ENCODE measurements at places on chromosomes 12 and 14.

DNA sequence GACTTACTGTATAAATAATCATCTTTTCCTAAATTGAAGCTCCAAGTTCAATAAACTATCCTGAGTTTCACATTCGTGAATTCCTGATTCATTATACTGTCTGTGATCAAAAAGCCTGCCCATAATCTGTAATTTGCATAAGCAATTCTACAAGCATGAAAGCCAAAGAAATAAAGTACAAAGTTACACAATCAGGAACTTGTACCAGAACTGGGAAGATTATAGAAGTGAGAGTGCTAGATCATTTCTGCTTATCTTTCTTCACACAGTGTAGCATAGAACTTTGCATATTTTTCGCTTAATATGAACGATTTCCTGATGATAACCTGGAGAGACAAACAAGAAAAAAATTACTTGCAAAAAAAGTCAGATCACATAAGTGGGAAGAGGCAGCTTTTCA, 308.2 kb downstream of the C12orf50 start:
- DNase-seq = no peak

GRCh38 chr12:93989949-93990348, 158.4 kb upstream of the PLXNC1 start:
- no peak for DNase-seq

DNA sequence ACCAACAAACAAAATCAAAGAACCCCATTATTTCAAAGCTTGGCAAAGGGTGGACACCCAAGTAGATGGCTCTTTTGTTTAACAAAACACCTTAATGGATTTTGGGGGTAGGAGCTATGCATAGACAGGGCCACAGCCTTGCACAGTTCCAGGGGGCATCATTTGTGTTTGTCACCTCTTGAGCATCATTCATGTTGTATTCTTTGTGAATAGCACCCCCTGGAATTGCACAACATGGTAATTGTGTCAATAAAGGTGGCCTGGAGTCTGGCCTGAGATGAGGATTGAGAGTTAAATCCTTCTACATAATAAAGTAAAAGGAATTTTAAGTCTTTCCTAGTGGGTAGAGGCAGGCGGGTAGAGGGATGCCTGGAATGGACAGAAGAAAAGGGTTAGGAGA, 3.3 kb upstream of the FRS2 start:
- no peak for DNase-seq

DNA sequence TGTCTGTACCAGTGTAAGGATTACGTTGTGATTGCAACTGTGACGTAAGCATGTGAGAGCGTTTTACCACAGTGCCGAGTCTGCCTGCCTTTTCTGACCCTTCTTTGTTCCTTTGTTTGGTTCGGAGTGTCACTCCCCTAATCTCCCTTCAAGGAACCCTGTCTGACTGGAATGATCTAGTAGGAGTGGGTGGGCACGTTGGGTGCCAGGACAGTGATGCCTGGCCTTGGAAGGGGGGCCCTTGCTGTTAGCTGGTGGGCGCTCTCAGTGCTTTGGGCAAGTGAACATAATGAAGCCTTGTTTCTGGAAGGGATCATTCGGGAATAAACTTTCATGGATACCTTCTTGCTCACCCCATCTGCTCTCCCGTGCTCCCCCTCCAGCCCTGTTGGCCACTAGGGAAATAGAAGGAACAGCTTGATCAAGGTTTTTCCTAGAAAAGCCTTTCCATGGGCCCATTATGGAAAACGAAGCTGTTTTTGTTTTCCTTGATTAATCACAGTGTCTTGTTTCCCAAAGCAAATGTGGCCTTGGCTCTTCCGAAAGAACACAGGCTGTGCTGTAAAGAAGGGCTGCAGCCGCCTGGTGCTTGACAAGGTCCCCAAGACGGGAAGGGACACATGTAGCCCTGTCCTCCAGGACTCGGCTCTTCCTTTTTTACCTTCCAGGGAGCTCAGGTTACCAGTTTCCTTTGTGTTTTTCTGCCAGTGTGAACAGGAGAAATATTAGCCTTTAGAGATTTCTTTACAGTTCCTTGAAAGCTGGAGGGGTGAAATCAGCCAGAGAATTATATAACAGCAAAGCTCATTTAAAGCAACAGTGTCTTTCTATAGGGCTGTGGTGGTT, 215.5 kb downstream of the CRADD start:
- DNase-seq = no peak

DNA sequence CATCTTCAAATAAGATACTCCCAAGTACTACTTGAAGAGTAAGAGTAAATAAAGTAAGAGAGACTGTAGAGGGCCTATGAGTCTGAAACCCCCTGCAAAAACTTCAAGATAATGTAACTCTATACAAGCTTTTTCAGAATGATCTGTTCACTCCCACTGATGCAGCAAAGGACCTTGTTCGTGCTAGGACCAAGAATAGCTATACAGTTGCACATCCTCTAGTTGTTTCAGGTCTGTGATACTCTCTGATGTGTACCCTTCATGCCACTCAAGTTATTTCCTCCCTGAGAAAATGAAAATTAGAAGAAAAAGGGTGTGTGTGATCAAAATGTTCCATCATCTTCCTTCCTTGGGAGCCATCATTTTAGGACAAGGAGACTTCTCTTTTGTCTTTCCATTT, 204.4 kb downstream of the ALX1 start:
- DNase-seq = no peak

DNA sequence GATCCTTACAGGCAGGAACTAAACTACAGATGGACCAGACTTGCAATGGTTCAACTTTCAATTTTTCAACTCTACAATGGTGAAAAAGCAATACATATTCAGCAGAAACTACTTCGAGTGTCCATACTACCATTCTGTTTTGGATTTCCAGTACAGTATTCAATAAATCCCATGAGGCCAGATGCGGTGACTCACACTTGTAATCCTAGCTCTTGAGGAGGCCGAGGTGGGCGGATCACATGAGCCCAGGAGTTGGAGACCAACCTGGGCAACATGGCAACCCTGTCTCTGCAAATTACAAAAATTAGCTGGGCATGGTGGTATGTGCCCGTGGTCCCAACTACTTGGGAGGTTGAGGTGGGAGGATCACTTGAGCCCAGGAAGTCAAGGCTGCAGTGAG, 336.1 kb downstream of the MED13L start:
- DNase-seq = no peak

GRCh38 chr14:105929327-105930081, 403.1 kb downstream of the TMEM121 start:
- DNase-seq = no peak

GRCh38 chr14:81172353-81172752, 48.4 kb downstream of the GTF2A1 start:
- no peak for DNase-seq

DNA sequence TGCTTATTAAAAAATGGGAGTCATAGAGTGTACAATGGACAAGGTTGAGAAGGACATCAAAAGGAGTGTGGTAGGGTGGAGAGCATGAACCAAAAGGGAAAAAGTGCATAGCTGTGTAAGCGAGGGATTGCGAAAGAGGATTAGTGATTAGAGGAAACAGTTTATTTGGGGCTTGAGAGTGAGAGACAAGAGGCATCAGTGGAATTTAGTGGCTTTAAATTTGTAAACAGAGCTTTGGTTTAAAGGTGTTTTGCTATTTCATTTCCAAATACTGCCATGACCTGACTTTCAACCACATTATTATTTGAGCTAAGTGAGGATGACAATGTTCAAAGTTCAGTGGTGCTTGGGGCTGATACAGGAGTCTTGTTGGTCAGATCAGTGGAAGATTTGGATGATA, 53.4 kb downstream of the SLC16A7 start:
- DNase-seq = no peak

GRCh38 chr14:91835920-91836843, 31.2 kb downstream of the TC2N start:
- DNase-seq = no peak

DNA sequence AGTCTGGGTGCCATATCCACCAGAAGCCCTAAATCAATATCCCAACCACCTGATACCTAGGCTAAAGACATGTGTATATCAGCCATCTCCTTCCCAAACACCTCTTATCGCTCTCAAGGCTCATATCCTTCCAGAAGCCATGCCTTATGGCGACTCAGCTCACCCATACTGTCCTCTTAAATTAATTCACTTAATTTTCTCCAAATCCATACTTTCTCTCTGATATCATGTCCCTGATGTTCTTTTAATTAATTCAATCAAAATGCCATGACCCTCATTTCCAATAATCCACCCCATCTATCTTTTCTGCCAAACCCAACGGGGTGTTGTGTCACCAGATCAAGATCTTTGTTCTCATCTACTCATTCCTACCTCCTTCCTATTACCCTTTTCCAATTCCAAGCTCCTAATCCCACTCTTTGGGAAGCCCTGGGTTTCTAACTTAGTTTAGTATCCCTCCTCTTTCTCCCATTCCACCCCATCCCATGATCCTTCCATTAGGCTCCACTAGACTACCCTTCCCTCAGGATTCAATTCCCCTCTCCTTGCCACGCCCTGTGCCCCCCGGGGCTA, 723 bp downstream of the ATF7 start:
- DNase-seq = no peak

DNA sequence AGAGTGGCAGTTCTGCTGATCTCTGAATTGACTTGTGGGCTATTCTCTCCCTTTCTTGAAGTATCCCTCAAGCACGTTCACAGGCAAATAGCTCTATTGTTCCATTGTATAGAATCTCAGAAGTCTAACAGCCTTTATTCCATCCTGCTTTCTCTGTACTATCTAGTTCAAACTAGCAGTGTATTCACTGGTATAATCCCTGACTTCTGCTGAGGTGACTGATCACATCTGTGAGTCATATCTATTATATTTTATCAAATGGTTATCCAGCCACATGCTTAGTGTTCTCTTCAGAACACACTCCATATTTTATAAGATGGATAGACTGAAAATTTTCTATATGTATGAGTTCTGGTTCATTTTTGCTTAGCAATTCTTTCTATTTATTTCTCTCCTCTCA, 866.1 kb downstream of the C12orf50 start:
- no peak for DNase-seq

DNA sequence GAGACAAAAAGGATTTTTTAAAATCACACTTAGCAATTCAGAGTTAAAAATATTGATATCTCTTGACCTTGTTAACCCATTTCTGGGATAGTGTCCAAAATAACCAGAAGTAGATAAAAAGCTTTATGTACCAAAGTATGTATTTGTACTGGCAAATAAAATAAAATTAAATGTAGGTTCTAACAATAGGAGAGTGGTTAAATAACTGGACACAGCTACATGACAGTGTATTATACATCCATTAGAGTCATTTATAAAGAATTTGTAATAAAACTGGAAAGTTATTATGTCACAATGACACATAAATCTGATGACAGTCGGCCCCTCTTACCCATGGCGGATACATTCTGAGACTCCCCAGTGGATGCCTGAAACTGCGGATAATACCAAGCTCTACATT, 34.0 kb downstream of the BMAL2 start:
- no peak for DNase-seq

DNA sequence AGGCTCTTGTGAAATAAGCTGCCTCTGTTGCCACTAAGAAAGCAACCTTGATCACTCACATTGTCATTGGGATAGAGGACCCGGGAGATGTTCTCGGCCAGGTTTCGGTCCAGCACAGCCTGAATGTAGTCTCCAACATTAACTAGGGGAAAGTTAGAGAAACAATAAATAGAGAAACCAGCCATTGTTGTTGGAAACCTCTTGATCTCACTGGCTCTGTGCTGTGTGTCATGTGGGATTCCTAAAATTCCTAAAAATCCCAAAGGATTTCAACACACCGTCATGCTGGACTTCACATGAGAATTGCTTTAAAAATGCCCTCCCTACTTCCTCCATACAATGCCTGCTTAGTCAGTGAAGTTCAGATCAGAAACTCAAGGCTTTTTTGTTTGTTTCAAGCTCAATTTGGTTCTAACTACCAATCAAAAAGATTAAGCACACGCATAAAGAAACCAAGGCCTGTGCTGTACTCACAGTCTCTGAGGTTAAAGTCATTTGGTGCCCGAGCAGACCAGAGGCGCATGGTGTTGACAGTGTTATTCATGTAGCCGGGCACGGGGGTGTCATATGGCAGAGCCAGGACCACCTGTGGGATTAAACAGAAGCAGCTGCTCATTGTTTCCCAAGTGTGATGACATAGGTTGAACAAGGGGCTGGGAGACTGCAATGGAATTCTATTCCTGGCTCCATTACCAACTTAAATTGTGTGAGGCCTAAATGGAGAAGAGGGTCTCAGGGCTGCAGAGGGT, 23.6 kb downstream of the PYGL start:
- peak; percentile 46 for DNase-seq

DNA sequence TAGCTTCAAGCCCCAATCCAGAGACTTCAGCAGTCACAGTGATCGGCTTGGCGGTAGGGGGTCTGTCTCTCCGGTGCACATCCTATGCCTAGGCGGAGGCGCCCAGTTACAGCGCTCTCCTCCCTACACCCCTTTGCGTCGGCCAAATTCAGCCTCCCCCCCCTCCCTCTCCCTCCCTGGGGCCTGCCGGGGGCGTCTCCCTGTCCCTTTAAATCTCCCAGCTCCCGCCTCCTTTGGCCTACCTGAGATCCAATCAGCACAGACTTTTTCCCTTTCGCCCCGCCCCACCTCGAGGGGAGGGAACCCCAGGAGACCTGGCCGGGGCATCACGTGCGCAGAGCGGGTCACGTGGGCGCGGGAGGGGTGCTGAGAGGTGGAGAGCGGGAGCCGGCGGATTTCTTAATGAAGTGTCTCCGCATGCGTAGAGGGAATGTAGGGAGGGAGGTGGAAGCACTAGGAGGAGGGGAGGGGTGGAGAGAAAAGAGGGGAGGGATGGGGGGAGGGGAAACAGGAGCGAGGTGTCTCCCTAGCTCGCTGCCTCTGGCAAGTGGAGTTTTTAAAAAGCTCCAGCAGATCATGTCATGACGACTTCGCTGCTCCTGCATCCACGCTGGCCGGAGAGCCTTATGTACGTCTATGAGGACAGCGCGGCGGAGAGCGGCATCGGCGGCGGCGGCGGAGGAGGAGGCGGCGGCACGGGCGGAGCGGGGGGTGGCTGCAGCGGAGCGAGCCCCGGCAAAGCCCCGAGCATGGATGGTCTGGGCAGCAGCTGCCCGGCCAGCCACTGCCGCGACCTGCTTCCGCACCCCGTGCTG, at the start of gene HOXC13:
Gene HOXC13, plus strand, starts transcription at position 506 of the 815 bp plus-strand sequence. Its CDS starts 76 bp downstream, at position 582.
- no peak for DNase-seq

All from RCC 7860 (cell line).